ENCODE measurements at places on chromosomes 7 and 10.

- DNase-seq = no peak
Measured at GRCh38 chr7:116449950-116450349, 49.6 kb upstream of the CAV2 start.

GRCh38 chr7:115932880-115933279 lies 97.7 kb downstream of the TFEC start:
- no peak for DNase-seq

- DNase-seq = no peak
Measured at GRCh38 chr7:154910125-154910524, 92.8 kb downstream of the PAXIP1 start.

DNA sequence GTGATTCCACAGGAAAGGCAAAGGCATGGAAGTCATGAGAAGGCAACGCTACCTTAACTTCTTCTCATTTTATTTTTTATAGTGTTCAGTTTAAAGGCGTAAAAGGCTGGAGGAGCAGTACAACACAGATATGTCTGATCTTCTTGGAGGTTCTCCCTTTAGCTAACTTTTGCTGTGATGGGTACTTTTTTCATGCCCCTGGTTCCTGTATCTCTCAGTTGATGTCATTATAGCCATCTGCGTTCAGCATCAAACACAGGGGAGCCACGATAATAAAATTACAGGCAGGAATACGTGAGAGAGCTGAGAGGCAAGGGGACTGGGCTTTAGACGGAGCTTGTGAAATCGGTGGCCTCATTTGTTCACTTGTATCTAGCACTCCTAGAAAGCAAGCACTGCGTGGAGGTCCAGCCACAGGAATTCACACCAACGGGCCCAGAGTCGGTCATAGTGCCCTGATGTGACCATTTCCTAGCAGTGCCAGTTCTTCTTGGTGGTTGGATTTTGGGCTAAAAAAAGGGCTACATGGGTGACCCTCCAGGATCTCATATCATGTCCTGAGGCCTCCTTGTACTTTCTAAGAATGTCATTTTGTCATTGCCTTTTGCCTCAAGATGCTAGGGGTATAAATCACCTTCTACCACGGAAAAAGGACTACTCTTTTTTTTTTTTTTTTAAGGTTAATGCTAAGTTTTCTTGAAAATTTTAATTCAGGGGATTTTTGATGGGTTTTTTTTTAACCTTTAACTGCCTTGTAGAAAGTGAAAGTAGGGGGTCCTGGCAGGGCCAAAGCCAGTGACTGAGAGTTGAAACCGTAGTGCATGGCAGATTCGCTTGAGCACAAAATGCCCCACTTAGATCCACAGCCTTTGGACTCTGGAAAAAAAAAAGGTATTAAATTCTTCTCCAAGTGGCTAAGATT lies 191.5 kb downstream of the CELF2 start:
- DNase-seq = no peak

DNA sequence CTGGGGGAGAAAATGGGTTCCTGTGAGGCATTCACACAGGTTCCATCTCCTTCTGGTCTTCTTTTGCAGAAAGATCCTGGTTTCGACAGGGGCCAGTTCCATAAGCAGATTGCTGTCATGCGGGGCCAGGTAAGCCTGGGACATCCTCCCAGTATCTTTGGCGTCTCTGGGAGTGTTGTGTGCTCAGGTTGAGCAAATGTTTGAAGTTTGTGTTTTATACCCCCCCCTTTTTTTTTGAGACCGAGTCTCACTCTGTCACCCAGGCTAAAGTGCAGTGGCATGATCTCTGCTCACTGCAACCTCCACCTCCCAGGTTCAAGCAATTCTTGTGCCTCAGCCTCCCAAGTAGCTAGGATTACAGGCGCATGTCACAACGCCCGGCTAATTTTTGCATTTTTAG lies 20.0 kb downstream of the AVPI1 start:
- no peak for DNase-seq

DNA sequence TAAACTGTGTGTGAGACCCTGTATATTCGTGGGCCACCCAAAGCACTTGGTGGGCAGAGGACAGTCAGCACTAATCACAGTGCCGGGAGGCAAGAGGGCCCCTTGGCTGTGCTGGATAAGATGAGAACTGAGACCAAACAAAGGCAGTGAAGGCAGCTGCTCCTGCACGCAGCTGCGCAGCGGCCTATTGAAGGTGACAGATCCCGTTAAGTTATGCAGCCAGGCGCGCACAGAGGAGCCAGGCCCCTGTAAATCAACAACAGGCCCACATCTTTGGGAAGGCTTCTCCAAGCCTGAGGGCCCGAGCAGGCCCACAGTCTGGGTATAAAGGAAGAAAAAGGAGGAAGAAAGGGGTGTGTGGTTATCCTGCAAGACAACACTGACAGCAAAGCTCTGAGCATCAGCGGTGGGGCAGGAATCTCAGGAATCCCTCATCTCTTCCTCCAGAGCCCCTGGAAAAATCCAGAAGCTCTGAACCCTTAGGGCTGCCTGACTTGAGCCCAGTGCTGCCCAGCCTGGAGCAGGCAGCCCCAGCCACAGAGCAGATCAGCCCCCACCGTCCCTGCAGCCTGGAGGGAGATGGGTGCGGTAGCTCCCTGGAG lies 154.2 kb downstream of the ARHGAP12 start:
- DNase-seq = no peak

DNA sequence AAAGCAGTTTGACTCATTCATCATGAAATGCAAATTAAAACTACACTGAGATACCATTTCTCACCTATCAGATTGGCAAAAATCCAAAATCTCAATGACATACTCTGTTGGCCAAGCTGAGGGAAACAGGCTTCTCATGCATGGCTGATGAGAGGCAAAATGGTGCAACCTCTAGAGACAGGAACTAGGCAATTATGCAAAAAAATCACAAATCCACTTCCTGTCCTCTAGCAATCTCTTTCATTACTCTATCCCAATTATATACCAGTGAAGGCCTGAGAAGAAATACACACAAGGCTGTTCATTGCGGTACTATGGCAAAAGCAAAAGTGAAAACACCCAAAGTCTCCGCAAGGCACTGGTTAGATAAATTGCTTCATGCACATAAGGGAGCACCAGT lies 25.9 kb upstream of the PTPRN2 start:
- DNase-seq = no peak

- DNase-seq = no peak
Measured at GRCh38 chr10:111430070-111430469, 353.2 kb downstream of the ADRA2A start.

GRCh38 chr10:64726466-64726865 lies 1205.3 kb downstream of the REEP3 start:
- DNase-seq = no peak

GRCh38 chr7:137760111-137760510 lies 86.7 kb downstream of the DGKI start:
- DNase-seq = no peak

GRCh38 chr7:73669288-73669701 lies 1.7 kb downstream of the VPS37D start:
- DNase-seq = no peak

- DNase-seq = no peak
Measured at GRCh38 chr10:58791137-58791536, 278.5 kb downstream of the BICC1 start.

DNA sequence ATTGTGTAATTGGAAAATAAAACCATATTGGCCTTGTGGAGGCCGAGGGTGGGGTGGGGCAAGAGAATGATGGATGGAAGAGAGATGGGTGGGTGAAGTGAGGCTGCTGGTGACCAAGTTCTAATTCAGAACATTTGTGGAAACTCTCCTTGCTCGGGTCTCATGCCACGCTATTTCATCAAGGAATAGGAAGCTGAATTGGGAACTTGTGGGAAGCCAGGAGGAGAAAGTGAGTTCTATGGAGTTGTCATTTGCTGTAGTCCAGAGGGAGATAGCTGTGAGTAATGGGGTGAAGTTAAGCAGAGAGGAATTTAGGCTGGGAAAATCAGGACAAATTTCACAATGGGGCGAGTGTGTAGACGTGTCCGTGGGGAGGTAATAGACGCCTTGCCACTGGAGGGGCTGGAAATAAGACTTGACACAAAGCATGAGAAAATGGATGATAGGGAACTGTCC lies 339.2 kb downstream of the LRMDA start:
- no peak for DNase-seq

All from activated CD4-positive, alpha-beta T cell treated with anti-CD3 and anti-CD28 coated beads, Interleukin-2, amount 50 U/mL, for 1 hour (primary cell).